Stimulated activated CD4-positive, alpha-beta T cell treated with anti-CD3 and anti-CD28 coated beads, Interleukin-15, amount 100 ng/mL, for 48 hours (primary cell): ENCODE measurements at places on chromosomes 2 and 18.

DNA sequence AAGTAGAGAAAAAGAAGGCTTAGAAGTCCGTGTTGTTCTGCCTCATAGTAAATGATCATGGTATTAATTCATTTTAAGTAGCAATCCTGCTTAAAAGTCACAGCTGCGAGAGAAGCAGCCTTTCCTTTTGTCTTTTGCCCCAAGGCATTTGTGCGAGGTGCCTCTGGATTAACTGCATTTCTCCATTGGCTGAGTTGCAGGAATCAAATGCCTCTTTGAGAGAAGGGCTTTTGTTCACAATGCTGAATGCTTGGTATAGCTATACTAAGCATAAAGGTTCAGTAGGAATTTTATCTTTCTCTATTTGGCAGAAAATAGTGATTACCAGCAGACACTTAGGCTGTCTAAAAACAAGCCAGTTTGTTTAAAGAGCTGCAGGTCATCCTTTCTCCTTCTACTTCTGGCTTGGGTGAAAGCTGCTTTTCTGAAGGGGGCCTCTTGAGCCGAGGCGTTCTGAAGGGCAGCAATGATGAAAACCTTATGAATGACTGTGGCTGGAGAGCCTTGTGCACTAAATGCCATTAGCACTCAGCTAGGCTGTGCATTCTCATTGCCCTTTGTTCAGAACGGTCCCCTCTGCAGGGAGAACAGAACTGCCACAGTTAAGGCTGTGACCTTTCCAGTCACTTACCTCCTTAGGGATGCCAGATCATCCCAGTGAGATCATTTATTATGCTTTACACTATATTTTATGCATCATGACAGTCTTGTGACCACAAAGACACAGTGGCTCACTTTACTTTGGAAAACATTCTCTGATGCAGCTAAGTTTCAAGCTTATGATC, 68.8 kb upstream of the TMEM87B start:
- DNase-seq = no peak

DNA sequence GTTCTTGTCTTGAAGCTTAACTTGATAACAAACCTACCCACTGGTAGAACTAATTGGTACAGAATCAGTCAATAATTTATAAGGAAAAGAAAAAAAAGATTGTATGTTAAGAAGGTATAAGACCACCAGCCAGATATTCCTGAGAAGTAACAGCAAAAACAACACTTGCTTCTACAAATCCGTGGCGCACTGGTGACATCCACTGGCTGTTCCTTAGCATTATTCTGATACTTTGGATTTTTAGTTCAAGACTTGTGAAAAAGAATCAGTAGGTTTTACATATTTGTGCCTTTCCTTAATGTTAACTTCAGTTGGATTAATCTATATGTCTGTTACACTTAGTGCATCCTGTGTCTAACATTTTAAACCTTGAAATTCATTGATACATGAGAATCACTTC, 141.8 kb downstream of the GRB14 start:
- DNase-seq = no peak

DNA sequence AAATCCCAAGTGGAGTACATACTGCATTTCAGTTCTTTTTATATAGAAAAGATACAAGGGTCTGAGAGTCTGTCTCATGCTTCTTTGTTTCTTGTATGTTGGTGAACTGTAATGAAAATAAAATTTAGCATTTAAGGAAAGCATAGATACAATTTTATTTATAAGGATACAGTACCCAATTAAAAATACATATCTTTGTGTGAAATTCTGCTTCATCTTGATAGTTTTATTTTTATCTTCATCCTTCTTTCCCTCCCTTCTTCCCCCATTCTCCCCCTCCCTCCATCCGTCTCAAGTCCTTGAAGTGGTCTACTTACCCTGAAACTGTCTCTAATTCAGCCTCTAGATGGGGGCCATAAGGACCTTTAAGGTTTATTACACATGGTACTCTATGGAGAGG, 359.8 kb downstream of the CDH7 start:
- no peak for DNase-seq

DNA sequence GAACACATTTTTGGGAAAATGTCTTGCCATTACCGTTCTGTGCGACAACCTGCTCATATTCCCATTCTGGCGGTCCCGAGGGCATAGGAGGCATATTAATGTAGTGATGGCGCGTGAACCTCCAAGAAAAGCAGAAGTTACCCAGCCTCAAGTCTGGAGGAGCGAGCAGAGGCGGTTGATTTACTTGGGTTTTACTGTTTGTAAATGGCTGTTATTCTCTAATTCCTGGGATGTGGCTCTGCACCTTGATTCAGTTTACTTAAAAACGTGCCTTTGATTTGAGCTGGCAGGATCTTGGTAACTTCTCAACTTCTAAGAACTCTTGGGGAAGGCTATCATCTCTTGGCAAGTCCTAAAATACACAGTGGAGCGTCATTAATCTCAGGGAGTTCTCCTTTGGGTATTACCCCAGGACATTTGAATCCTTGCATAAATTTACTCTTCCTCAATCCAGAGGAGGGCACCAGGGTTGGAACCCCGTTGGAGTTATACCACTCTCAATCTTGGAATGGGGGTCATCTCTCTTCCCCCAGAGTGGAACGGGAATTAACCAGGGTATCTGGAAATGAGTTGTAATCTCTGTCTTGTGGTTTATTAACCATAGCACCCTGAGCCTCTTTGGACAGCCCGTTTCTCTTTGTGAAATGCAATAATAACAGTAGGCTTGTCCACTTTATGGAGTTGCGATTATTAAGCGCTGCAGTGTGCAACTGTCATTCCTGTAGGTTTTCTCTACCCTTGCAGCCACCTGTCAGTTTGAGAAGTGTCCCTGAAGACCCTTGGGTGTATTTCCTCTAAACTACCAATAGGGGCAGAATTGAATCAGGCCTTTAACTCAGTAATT, 2.1 kb downstream of the HK2 start:
- no peak for DNase-seq

DNA sequence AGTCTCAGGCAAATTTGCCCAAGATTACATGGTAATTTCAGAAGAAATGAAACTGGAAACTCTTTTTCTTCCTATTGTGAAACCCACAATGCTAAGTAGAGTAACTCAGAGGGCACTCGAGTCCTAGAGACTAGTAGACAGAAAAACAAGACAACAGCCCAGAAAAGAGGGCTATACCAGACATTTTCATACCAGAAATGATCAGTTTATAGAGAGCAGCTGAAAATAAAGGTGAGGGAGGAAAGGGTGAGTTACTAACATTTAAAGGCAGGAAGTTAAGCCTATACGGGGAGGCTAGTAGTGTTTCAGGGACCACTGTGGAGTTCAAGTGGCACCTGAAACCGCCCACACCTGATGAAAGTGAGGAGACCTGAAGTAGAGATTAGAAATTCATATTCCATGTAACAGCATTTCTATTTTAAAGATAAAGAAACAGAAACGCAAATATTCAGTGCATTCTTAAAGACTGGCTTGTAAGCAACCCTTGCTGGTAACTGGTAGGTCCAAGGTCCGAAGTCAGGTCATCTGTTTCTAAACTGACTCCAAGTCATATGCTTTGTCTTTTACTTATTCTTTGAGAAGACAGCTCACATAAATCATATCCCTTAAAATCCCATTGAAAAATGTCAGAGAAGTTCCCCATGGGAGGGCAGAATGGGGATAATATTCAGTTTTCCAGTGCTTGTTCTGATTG, 145.1 kb upstream of the ITGB6 start:
- DNase-seq = no peak

DNA sequence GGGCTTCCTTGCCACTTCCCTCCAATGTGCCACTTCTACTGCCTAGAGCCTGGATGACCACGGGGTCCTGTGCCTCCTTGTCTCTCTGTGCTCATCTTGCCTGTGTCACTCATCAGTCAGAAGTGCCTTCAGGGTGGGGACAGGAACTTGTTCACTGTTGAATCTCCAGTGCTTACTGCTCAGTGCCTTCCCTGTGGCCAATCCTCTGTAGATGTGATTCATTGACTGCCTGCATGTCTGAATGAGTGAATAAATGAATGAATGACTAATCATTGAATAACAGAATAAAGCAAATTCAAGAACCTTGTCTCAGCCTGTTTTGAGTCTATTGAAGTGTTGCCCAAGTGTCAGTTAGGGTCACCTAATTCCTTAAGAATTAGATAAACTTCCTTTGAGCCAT, 42.3 kb upstream of the FAM136A start:
- DNase-seq = no peak

DNA sequence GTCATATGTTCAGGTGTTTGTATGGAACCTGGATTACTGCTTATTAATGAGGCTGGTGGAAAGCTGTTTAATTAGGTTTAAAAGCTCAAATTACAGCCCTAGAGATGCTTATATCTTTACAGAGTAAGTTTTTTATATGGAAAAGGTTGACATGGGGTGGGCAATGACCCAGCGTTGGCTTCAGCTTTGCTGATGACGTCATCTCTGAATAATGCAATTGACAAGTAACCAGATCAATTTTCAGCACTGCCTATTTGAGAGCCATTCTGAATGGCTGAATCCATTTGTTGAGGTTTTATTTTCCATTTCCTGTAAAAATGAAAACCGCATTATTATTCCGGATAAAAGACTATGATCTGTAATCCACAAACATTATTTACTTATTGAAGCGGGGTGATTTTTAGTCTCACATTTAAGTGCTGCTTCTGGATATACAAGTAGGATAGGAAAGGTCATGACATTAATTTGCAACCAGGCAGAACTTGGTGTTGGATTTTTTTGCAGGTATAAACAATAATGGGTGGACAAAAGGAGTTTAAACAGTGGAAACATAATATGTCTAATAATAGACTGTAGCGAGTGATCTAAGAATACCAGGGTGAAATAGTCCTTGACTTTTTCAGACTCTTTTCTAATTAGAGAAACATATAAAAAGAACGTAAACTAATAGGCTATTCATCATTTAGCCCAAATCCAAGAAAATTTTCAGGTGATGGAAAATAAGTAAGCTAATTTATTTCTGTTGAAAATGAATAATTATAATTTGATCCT, 2.7 kb downstream of the PPP1R1C start:
- DNase-seq = no peak

GRCh38 chr2:142786918-142787702, 90.4 kb upstream of the KYNU start:
- DNase-seq = no peak

- no peak for DNase-seq
These were observed 594.3 kb upstream of the REG3G start for GRCh38 chr2:78431241-78431640.

- no peak for DNase-seq
These were observed 396.5 kb upstream of the SALL3 start for GRCh38 chr18:78582898-78583738.

DNA sequence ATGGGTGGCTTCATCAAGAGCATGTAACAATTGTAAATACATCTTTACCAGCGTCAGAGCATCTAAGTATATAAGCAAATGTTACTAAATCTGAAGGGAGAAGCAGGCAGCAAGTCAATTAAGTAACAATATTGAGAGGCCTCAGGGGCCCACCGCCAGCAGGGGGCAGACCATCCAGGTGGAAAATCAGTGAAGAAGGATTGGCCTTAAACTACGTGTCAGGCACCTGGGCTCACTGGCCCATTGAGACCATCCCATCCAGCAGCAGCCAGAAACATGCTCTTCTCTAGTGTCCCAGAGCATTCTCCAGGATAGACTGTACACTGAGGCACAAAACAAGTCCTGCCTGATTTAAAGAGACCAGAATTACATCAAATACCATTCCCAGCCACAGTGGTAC, 96.2 kb upstream of the SNTG2 start:
- peak; percentile 27 for DNase-seq

GRCh38 chr2:10620481-10620880, 69.3 kb downstream of the NOL10 start:
- no peak for DNase-seq
